ENCODE measurements at places on chromosomes 3 and 15.

- DNase-seq, result no peak
Observed at GRCh38 chr3:97297032-97297431, 467.5 kb upstream of the ARL6 start.

DNA sequence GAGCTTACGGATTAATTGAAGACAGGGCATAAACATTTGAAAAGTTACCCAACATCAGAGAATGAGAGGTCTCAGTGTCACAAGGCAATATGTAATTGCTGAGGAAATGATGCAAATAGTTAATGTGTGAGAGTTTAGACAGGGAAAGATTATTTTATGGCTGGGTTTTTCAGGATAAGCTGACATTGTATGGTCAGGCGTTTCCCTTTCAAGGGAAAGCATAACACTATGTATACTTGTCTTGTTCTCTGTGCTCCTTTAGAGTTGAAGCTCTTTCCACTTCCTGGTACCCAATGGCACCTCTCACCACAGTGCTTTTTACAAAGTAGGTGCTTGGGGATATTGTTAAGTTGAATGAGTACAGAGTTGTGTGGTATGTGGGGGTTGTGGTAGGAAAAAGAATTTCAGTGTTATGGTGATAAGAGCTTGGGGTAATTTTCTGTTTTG is 19.9 kb downstream of the IQGAP1 start:
- no peak for DNase-seq

DNA sequence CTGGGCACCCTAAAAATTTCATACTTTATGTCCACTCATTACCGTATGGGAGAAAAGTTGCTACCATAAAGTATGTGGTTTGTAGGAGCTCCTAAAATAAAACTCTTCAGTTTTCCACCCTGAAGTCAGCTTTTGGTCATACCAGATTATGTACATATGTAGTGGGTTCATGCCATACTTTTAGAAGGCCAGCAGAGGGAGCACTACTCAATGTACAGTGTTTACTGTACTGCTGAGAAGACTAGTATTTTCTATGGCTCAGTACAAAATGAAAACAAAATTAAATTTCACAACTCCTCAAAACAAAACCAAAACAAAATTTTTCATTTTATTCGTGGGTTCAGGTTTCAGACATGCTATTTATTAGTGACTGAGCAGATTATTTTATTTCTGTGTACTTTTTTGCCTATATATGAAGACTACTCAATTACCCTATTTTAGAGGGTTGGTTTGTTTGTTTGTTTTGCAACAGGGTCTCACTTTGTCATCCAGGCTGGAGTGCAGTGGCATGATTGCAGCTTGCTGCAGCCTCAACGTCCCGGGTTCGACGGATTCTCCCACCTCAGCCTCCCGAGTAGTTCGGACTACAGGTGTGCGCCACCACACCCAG is 24.3 kb downstream of the NXPE3 start:
- peak; percentile 36 for DNase-seq

DNA sequence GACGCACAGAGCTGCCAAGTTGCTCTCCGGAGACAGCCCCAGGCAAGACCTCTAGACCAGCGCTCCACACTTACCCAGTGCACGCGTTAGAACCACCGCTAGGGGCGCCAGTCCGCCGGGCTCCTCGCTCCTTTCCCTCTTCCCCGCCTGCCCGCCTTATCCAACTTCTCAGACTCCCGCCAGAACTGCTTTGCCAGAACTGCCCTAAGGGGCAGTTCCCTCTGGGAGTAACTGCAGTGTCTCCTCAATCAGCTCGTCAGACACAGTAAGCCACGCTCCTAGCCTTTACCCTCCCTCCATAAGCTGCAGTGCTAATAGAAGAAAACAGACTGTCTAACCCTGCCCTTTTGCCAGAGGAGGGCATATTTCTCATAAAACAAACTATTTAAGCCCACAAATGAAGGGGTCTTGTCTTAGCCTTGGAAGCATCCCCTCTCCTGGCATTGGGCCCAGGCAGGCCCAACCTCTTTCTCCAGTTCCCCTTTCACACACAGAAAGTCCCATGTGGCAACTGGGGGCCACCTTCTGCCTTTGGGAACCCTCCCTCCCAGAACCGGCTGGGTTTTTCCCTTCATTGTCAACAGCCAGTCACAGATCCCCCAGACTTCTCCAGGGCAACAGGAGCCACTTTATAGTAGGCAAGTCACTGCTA is 3.7 kb downstream of the BMF start:
- peak; percentile 77 for DNase-seq

GRCh38 chr15:38300395-38300794 is 47.8 kb downstream of the SPRED1 start:
- DNase-seq, result no peak

GRCh38 chr15:73305331-73306211 is 63.2 kb downstream of the HCN4 start:
- peak; percentile 42 for DNase-seq

DNA sequence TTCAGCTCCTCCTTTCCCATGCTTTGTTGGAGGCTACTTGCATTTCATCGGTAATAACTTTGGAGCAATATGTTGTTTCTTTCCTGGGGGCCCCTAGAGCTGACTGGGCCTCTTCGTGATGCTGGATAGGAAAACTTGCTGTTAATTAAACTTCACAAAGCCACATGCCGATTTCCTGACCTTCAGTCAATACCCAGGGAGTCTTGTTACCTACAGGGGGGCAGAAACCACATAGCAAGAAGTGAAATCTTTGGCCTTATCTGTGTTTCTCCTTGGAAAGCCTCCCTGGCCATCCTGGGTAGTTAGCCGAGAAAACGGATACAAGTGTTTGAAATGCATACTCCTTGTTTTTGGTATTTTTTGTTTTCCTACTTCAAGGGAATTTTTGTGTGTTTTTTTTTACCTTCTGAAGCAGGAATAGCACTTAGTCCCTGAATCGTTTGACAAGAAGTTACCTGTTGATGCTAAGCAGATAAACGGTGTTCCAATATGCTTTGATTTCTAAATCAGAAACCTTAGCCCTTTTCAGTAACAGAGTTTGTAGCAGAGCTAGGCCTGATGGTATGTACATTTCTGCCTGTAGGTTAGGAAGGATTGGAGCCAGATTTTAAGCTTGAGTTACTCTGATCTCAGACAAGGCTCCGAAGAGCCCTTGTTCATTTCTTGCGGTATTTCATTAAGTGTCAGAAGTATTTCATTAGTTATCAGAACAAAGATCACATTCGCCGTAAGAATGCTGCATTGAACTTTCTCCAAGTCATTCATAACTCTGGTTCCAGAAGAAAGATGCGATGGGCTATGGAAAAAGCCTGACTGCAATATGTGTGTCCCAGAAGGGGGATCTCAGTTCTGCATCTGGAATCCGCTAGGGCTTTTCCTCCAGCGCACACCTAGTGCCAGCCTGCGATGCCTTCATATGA is 111.5 kb downstream of the THSD4 start:
- DNase-seq, result no peak

- DNase-seq, result no peak
Observed at GRCh38 chr3:165820671-165821123, 16.5 kb downstream of the BCHE start.

GRCh38 chr15:51226576-51227210 is 111.7 kb downstream of the CYP19A1 start:
- DNase-seq, result no peak

DNA sequence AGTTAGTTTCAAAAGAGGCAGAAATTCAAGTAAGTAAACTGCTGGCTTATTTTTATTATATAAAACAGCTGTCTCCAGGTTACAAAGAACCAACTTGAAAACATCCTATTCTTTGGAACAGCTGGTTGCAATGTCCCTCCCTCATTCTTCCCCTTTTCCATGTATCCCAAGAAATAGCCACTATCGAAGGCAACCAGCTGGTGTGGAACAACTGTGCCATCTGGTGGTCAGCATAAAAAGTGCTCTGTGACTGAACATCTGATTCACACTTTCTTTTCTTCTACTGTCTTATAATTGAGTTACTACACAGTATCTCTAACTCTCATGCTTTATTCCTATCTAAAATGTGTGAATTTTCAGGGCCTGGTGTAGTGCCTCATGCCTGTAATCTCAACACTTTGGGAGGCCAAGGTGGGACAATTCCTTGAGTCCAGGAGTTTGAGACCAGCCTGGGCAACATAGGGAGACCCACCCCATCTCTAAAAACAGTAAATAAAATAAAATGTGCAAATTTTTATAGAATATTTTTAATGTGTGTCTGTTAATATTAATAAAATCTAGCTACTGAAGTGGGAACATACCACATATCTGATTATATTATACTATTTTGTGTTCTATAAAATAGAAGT is 9.6 kb downstream of the OSBPL11 start:
- DNase-seq, result peak; percentile 73

GRCh38 chr15:77409259-77410156 is 10.4 kb downstream of the PEAK1 start:
- DNase-seq, result no peak

- DNase-seq, result no peak
Observed at GRCh38 chr15:60935130-60935529, 294.0 kb downstream of the RORA start.

GRCh38 chr15:74302821-74303359 is 64.6 kb downstream of the CYP11A1 start:
- DNase-seq, result no peak

- no peak for DNase-seq
Observed at GRCh38 chr3:184378651-184379357, 797 bp upstream of the THPO start.

GRCh38 chr3:124272605-124273151 is 280.8 kb upstream of the ROPN1 start:
- no peak for DNase-seq

- DNase-seq, result no peak
Observed at GRCh38 chr3:37770336-37770735, 91.3 kb upstream of the CTDSPL start.

- no peak for DNase-seq
Observed at GRCh38 chr15:56667517-56667916, 65.8 kb downstream of the ZNF280D start.

DNA sequence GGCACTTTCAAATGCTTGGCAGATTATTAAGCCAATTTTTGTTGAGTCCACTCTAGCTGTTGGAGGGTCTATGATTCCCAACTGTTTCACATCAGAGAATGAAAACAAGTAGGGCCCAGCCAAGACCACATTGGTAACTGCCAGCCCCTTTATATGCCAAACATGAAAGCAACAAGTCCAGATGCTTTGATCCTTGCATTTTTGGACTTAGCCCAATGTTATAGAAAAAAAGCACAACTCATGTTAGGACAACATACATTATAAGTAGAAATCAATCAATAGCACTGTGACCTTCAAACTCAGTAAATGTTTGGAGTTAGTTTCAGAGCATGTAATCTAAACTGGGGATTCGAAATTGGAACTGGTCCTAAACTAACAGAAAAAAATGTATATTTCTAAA is 674.7 kb downstream of the MECOM start:
- no peak for DNase-seq

DNA sequence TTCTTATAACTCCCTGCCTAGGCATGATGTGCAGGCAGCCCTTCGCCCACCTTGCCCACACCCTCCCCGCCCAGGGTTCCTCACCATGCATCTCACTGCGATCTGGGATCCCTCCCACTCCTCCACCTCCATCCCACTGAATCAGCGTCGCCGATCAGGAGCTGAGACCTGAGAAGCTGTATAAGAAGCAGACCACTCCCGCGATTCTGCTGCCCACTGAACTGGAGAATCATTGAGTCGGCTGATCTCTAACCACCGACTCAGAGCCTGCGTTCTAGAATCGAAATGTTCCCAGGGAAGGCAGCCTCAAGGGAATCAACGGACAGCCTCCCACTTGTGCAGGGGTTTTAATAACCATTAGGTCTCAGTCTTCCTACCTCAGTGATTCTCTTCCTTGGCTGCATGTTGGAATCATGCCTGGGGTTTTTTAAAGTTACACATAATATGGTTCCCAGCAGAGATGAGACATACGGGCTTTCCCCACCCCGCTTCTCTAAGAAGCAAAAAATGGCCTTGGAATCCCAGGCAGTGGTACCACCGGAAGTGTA is 60.2 kb downstream of the TMEM44 start:
- no peak for DNase-seq

GRCh38 chr3:10389995-10390394 is 69.1 kb upstream of the SEC13 start:
- DNase-seq, result no peak

DNA sequence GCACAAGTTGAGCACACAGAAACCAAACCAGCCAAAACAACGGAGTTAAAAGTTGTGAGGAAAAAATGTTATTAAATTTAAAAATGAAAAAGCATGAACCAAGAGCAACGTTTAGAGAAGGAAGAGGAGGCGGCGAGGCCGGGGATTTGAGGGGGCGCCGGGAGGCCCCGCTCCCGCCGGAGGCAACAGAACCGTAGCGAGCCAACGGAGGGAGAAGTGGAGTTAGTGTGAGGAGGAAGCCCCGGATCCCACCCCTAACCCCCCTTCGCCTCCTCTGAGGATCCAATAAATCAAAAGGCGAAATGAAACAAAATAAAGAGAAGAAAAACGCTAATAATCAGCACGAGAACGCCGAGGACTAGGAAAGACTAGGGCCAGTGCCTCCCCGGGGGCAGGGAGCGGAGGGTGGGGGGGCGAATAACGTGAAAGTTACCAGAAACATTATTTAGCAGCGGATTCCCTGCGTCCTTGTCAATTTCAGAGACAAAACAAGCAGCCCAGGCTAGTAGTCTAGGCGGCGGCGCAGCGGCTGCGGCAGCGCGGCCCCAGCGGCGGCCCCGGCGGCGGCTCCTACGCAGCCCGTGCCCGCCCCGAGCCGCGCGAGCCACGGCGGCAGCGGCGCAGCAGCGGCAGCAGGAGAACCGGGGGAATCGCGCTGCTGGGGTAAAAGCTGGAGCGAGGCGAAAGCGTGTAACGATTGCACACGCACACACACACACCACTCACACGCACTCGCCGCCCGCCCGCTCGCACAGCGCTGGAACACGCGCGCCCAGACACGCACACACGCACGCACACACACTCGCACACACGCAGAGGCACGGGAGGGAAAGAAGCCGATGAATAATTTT is 1.7 kb downstream of the MEIS2 start:
- no peak for DNase-seq

GRCh38 chr15:64730151-64730550 is 45.2 kb downstream of the RBPMS2 start:
- no peak for DNase-seq

GRCh38 chr15:88655800-88656488 is 17.1 kb downstream of the ISG20 start:
- no peak for DNase-seq

DNA sequence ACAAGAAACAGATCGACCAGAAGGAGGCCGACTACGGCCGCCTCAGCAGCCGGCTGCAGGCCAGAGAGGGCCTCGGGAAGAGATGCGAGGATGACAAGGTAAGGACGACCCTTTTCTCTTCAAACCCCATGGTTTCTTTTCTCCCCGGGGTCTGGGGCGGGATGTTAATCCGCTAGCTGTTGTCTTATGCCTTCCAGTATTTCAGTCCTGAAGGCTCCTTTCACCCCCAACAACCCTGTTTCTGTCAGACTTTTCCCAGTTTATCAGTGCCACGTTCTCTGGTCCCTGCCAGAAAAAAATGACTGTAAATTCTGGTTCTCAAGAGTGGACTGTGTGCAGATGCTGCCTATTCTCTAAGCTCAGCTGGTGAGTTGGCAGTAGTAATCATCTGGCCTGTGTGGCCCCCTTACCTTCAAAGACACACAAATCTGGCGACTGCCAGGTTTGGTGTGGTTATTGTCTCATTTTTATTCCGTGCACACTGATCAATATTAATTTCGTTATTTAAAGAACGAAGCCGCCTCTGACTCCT is 806 bp downstream of the GOLM2 start:
- DNase-seq, result no peak

- no peak for DNase-seq
Observed at GRCh38 chr3:71614426-71614825, 30.9 kb upstream of the FOXP1 start.
